ENCODE measurements at places on chromosomes 16 and 17. TPM values are rescaled to one million over a fixed set of nuclear protein-coding genes. Genes with fewer than 3 reads are reported as not detected.
A peak's percentile ranks its signal among the peaks of the same experiment; 100 is the strongest.

- no peak overlapping the region for H3K4me3 ChIP-seq
- no peaks in the 10 kb centered on the region for H3K4me1 ChIP-seq
- H3K36me3 ChIP-seq: no peaks in the 10 kb centered on the region
- no peak overlapping the region for H3K27ac ChIP-seq
- DNase-seq: no peak
- peaks cover 4% of the 10 kb centered on the region for H3K27me3 ChIP-seq
Measured at GRCh38 chr17:34761646-34762045, 182.3 kb downstream of the TMEM132E start.

DNA sequence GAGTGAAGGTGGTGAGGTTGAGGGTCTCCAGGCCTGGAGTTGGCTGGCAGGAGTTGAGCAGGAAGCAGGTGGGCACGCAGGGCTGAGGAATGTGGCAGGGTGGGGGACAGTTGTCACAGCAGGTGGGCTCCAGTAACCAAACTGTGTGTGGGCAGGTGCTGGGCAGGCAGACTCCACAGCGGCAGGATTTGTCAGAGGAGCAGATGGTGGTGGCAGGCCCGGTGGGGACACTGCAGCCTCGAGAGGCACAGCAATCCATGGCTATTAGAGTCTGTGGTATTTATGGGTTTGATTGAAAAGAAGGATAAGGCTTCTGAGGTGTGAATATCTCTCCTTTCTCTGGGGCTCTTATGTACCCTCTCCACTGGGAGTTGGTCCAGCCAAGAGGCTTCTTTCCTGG is at the start of gene KRTAP3-3:
Gene KRTAP3-3, minus strand, starts transcription at position 326 of the 400 bp plus-strand sequence. Its CDS starts 67 bp downstream, at position 259.
- H3K4me3 ChIP-seq: no peak within 1 kb of the TSS
- DNase-seq: no peak
- H3K36me3 ChIP-seq: no peaks in the 10 kb centered on the region
- H3K27ac ChIP-seq: no peak within 1 kb of the TSS

- peaks cover 9% of the 10 kb centered on the region for H3K4me1 ChIP-seq
- H3K27me3 ChIP-seq: no peaks in the 10 kb centered on the region
- peaks cover 27% of the 10 kb centered on the region for H3K36me3 ChIP-seq
- DNase-seq: no peak
- no peak overlapping the region for H3K27ac ChIP-seq
Measured at GRCh38 chr16:84742641-84743092, 42.9 kb downstream of the USP10 start.

- no peaks in the 10 kb centered on the region for H3K36me3 ChIP-seq
- H3K4me1 ChIP-seq: no peaks in the 10 kb centered on the region
- H3K4me3 ChIP-seq: no peak overlapping the region
- peaks cover 5% of the 10 kb centered on the region for H3K27me3 ChIP-seq
Measured at GRCh38 chr17:13702266-13702665, 100.5 kb upstream of the HS3ST3A1 start.

- H3K27me3 ChIP-seq: no peaks in the 10 kb centered on the region
- no peaks in the 10 kb centered on the region for H3K36me3 ChIP-seq
- no peak overlapping the region for H3K27ac ChIP-seq
- peaks cover 16% of the 10 kb centered on the region for H3K4me1 ChIP-seq
- H3K4me3 ChIP-seq: no peak overlapping the region
- no peak for DNase-seq
Measured at GRCh38 chr16:85730186-85730465, 20.8 kb downstream of the C16orf74 start.

DNA sequence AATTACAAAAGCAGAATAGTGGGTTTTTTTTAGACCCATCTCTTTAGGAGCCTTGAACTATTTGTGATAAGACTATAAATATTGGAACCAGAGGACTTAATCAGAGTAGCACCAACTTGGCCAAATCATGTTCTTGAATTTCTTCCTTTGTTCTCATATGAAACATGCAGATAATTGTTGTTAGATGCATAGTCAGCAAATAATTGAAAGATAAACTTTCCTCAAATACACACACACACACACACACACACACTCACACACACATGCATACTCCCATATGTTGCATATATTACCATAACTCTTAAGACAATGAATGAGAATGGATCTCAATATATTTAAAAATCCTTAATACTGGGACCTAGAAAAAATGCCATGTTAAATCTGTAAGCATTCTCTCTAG is 310.4 kb downstream of the KCNJ2 start:
- H3K27me3 ChIP-seq: no peaks in the 10 kb centered on the region
- H3K36me3 ChIP-seq: no peaks in the 10 kb centered on the region
- DNase-seq: no peak
- no peak overlapping the region for H3K4me3 ChIP-seq
- no peaks in the 10 kb centered on the region for H3K4me1 ChIP-seq

DNA sequence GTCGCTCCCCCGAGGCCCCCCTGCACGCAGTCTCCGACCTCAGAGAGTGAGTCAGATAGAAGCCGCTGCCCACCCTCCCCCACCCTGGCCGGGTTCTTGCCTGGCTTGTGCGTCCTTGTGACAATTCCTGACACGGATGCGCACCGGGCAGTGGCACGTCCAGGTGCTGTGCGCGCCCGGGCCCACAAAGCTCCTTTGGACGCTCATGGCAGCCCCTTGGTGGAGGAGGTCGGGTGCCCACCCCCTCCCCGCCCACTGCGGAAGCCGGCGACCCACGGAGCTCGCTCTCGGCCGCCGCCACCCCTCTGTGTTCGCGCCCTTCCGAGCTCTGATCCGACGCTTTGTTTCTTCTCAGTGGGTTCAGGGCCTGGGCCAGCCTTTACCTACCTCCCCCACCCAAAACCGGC is 662 bp upstream of the TUBB3 start:
- H3K36me3 ChIP-seq: no peaks in the 10 kb centered on the region
- H3K4me3 ChIP-seq: no peak overlapping the region
- H3K4me1 ChIP-seq: peaks cover 77% of the 10 kb centered on the region
- H3K27ac ChIP-seq: no peak overlapping the region
- no peaks in the 10 kb centered on the region for H3K27me3 ChIP-seq
- no peak for DNase-seq

- H3K27ac ChIP-seq: no peak overlapping the region
- peaks cover 40% of the 10 kb centered on the region for H3K4me1 ChIP-seq
- H3K36me3 ChIP-seq: peaks cover 27% of the 10 kb centered on the region
- no peak for DNase-seq
Measured at GRCh38 chr17:40625311-40625710, 22.3 kb downstream of the SMARCE1 start.

- no peak overlapping the region for H3K27ac ChIP-seq
- DNase-seq: no peak
- peaks cover 6% of the 10 kb centered on the region for H3K27me3 ChIP-seq
- H3K4me3 ChIP-seq: no peak overlapping the region
- H3K36me3 ChIP-seq: no peaks in the 10 kb centered on the region
Measured at GRCh38 chr17:39221572-39221971, 4.2 kb downstream of the STAC2 start.

- H3K27ac ChIP-seq: no peak overlapping the region
- H3K27me3 ChIP-seq: no peaks in the 10 kb centered on the region
- peaks cover 44% of the 10 kb centered on the region for H3K36me3 ChIP-seq
- H3K4me3 ChIP-seq: no peak overlapping the region
- DNase-seq: no peak
Measured at GRCh38 chr17:3956327-3956957, 7.8 kb downstream of the ATP2A3 start.

DNA sequence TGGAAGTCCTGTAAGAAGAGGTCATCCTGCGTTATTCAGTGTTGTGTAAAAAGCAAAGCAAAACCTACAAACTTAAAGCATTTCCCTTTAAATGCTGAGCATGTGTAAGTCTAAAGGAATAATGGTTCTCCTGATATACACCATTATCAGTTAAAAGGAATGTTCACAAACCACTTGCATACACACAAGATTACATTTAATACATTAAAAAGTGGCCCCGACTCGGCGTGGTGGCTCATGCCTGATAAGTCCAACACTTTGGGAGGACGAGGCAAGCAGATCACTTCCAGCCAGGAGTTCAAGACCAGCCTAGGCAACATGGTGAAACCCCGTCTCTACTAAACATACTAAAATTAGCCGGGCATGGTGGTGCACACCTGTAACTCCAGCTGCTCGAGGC is 30.5 kb downstream of the CPPED1 start:
- DNase-seq: no peak
- H3K27me3 ChIP-seq: no peaks in the 10 kb centered on the region
- peaks cover 4% of the 10 kb centered on the region for H3K36me3 ChIP-seq
- no peak overlapping the region for H3K4me3 ChIP-seq
- no peak overlapping the region for H3K27ac ChIP-seq
- no peaks in the 10 kb centered on the region for H3K4me1 ChIP-seq

DNA sequence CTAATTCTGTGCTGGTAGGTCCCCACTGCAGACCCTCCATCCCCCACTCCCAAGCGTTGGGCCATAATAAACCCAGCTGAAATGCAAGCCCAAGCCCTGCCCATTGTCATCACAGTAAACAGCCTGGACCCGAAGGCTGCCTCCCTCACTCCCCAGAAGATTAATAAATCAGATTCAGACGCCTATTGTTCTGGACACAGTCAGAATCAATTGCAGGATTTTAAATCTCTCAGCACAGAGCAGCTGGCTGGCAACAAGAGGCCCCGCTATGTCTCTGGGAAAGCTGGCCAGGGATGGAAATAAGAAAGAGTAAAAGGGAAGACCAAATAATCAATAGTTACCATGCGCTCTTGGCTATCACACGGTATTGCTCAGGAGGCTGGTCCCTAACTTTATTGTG is 93.9 kb downstream of the C17orf67 start:
- H3K27me3 ChIP-seq: no peaks in the 10 kb centered on the region
- DNase-seq: no peak
- H3K36me3 ChIP-seq: no peaks in the 10 kb centered on the region

GRCh38 chr17:20184977-20185619 is 175.9 kb downstream of the SPECC1 start:
- no peaks in the 10 kb centered on the region for H3K27me3 ChIP-seq
- H3K36me3 ChIP-seq: no peaks in the 10 kb centered on the region
- no peaks in the 10 kb centered on the region for H3K4me1 ChIP-seq

- no peaks in the 10 kb centered on the region for H3K27me3 ChIP-seq
- peak overlapping the region; percentile 68 for H3K27ac ChIP-seq
- peaks cover 25% of the 10 kb centered on the region for H3K4me1 ChIP-seq
- H3K4me3 ChIP-seq: peak overlapping the region; percentile 89
- no peak for DNase-seq
Measured at GRCh38 chr17:81685108-81685507, 1.3 kb downstream of the HGS start.

GRCh38 chr16:22635801-22636200 is 125.1 kb downstream of the NPIPB5 start:
- H3K27ac ChIP-seq: no peak overlapping the region
- H3K4me3 ChIP-seq: no peak overlapping the region
- DNase-seq: no peak

- no peaks in the 10 kb centered on the region for H3K27me3 ChIP-seq
- no peak overlapping the region for H3K27ac ChIP-seq
Measured at GRCh38 chr17:44155488-44155887, 13.8 kb downstream of the HROB start.

DNA sequence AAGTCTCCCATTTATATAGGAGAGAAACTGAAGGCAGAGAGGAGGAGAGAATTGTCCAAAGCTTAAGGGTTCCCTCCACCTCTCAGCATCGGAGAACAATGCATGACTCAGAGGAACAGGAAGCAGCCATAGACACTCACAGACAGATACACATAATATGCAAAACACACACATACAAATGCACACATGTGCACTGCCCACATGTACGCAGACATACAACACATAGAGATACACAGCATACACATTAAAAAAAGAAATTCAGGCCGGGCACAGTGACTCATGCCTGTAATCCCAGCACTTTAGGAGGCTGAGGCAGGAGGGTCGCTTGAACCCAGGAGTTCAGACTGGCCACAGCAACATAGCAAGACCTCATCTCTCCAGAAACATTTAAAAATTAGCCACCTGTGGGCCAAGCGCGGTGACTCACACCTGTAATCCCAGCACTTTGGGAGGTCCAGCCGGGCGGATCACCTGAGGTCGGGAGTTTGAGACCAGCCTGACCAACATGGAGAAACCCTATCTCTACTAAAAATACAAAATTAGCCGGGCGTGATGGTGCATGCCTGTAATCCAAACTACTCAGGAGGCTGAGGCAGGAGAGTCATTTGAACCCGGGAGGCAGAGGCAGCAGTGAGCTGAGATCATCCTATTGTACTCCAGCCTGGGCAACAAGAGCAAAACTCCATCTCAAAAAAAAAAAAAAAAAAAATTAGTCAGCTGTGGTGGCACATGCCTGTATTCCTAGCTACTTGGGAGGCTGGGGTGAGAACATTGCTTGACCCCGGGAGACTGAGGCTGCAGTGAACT is 11.3 kb downstream of the ERAL1 start:
- H3K27me3 ChIP-seq: no peaks in the 10 kb centered on the region
- no peak overlapping the region for H3K27ac ChIP-seq
- peaks cover 5% of the 10 kb centered on the region for H3K4me1 ChIP-seq
- no peak overlapping the region for H3K4me3 ChIP-seq
- DNase-seq: no peak
- H3K36me3 ChIP-seq: no peaks in the 10 kb centered on the region

- peaks cover 60% of the 10 kb centered on the region for H3K36me3 ChIP-seq
- H3K4me3 ChIP-seq: no peak overlapping the region
- H3K4me1 ChIP-seq: no peaks in the 10 kb centered on the region
- no peaks in the 10 kb centered on the region for H3K27me3 ChIP-seq
- H3K27ac ChIP-seq: no peak overlapping the region
Measured at GRCh38 chr16:4814046-4814445, 11.6 kb upstream of the ROGDI start.

GRCh38 chr16:66441586-66442375 is 14.7 kb downstream of the BEAN1 start:
- H3K36me3 ChIP-seq: no peaks in the 10 kb centered on the region
- no peaks in the 10 kb centered on the region for H3K4me1 ChIP-seq
- no peak overlapping the region for H3K27ac ChIP-seq
- no peak overlapping the region for H3K4me3 ChIP-seq
- no peak for DNase-seq
- no peaks in the 10 kb centered on the region for H3K27me3 ChIP-seq

DNA sequence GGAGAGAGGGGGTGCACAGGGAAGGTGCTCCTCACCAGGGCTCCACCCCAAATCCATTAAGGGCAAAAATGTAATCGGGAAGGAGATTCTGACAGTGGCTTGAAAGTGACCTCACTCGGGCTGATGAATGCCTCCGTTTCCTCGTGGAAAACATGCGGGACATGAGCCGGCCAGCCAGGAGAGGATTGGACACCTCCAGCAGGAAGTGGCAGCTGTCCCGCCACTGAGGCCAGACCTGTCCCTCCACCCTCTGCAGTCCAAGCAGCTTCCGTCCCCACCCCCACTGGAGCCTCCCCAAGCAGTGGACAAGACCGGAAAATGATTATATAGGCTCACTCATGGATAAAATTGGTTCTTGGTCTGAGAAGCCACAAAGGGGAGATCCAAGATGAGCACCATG is 82.1 kb upstream of the CCL1 start:
- H3K27ac ChIP-seq: no peak overlapping the region
- no peaks in the 10 kb centered on the region for H3K36me3 ChIP-seq
- H3K4me1 ChIP-seq: no peaks in the 10 kb centered on the region
- no peak for DNase-seq
- peaks cover 2% of the 10 kb centered on the region for H3K27me3 ChIP-seq

GRCh38 chr17:60439501-60439900 is 17.2 kb downstream of the CHCT1 start:
- no peak for DNase-seq
- no peaks in the 10 kb centered on the region for H3K4me1 ChIP-seq
- H3K36me3 ChIP-seq: no peaks in the 10 kb centered on the region
- H3K27ac ChIP-seq: no peak overlapping the region

The OTOP2 gene
- not detected for total RNA-seq

All from CD4-positive, CD25-positive, alpha-beta regulatory T cell (primary cell).